ENCODE measurements at places on chromosomes 5 and 9.

- no peak for DNase-seq
Observed at GRCh38 chr5:102863058-102863457, 108.0 kb downstream of the PAM start.

DNA sequence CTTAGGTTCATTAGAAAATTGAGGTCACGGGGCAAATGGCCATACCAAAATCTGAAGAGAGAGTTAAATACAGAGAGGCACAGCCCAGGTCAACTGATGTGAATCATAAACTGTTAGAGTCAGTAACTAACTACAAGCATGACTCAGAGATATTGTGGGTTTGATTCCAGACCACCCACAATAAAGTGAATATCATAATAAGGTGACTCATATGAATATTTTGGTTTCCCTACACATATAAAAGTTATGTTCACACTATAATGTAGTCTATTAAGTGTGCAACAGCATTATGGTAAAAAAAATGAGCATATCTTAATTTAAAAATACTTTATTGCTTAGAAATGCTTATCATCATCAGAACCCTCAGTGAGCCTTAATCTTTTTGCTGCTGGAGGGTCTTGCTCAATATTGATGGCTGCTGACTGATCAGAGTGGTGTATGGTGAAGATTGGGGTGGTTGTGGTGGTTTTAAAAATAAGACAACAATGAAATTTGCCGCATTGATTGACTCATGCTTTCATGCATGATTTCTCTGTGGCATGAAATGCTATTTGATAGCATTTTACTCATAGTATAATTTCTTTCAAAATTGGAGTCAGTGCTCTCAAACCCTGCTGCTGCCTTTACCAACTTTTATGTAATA, 53.1 kb upstream of the EDIL3 start:
- no peak for DNase-seq

DNA sequence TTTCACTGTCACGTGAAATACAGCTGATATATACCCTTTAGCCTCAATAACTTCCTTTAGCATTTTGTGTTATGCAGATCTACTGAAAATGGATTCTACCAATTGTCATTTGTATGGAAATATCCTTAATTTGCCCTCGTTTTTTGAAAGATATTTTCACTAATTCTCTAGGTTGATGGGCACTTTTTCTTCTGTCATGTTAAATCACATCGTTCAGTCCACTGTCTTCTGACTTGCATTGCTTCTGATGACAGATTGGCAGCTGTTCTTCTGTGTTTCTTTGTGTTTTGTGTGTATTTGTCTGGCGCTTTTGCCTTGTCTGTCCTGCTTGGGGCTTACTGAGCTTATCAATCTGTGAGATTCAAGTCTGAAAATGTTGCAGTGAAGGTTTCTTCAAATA, 9.7 kb upstream of the CLPTM1L start:
- no peak for DNase-seq

GRCh38 chr9:101977614-101978210, 239.3 kb upstream of the GRIN3A start:
- no peak for DNase-seq

- no peak for DNase-seq
Observed at GRCh38 chr9:117526674-117527073, 111.8 kb upstream of the ASTN2 start.

DNA sequence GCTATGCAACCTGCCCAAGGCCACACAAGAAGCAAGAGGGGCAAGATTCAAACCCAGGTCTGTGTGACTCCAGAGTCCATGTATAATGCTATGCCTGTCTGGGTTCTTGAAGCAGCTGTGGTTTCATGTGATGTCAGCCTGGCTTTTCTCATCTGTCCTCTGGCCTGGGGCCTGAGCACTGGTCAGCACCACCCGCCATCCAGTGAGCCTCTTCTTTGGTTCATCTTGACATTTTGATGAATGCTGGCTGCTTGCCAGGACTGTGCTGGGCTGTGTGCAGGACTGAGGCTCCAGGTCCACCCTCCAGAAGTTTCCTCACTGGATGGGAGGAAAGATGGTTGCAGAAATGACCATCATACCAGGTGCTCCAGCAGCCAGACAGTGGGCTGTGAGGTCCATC, 61.5 kb downstream of the TSTD2 start:
- no peak for DNase-seq

DNA sequence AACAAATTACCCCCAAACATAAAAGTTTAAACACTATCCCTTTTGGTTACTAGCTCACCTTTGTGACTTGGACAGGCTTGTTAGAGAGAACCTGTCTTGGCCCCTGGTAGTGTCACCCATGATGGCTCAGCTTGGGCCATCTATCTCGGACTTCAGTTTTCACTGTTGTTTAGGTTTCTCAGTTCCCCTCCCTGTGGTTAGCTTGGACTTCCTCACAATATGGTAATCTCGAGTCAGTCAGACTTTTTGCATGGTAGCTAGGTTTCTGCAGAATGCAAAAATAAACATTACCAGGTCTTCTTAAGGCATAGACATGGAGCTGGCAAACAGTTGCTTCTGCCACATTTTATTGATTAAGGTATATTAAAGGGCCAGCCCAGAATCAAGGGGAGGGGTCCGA, 324.3 kb upstream of the RORB start:
- DNase-seq = no peak

DNA sequence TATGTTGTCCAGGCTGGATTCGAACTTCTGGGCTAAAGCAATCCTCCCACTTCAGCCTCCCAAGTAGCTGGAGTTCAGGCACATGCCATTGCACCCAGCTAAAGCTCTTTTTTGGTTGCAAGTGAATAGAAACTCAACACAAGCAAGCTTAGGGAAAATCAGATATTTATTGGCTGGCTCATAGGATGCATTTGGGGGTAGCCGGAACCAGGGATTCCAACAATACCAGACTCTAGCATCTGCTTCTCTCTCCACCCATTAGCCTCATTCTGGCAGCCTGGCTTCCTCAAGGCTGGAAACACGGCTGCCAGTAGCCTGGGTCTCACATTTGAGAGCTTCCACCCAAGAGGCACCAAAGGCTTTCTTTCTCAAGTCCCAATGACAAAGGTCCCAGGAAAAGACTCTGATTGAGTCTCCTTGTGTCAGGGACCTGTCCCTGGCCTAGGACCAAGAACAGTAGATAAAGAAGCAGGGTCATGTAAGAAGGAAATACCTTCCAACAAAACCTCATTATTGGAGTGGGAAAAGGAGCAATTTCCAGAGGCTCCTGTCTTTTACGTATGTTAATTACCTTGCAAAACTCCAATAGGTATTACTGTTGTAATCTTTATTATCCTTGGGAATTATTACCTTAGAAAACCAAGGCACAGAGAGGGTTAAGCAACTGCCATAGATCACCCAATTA, 23.0 kb upstream of the B4GALT1 start:
- no peak for DNase-seq

GRCh38 chr9:87527211-87527916, 29.7 kb downstream of the DAPK1 start:
- no peak for DNase-seq

DNA sequence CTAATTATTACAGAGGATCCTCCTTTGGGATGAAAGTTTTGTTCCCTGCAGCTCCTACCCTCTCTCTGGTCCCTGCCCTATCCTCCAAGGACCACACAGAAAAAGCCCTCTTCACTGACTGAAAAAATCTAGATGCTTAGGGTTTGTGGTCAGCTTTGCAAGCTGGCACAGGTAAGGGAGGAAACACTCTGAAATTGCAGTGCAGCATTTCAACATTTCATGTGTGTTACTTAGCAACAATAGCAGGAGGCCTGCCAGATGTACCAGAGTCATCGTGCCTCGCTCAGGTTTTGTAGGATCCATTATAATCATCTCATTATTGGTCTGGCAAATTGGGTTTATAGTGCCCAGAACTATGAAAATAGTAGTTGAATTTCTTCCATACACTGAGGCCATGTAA, 109.5 kb downstream of the PALM2AKAP2 start:
- DNase-seq = no peak

GRCh38 chr5:172775326-172776234, 4.6 kb upstream of the DUSP1 start:
- DNase-seq = no peak

- no peak for DNase-seq
Observed at GRCh38 chr5:53080271-53080670, 29.3 kb downstream of the MOCS2 start.

DNA sequence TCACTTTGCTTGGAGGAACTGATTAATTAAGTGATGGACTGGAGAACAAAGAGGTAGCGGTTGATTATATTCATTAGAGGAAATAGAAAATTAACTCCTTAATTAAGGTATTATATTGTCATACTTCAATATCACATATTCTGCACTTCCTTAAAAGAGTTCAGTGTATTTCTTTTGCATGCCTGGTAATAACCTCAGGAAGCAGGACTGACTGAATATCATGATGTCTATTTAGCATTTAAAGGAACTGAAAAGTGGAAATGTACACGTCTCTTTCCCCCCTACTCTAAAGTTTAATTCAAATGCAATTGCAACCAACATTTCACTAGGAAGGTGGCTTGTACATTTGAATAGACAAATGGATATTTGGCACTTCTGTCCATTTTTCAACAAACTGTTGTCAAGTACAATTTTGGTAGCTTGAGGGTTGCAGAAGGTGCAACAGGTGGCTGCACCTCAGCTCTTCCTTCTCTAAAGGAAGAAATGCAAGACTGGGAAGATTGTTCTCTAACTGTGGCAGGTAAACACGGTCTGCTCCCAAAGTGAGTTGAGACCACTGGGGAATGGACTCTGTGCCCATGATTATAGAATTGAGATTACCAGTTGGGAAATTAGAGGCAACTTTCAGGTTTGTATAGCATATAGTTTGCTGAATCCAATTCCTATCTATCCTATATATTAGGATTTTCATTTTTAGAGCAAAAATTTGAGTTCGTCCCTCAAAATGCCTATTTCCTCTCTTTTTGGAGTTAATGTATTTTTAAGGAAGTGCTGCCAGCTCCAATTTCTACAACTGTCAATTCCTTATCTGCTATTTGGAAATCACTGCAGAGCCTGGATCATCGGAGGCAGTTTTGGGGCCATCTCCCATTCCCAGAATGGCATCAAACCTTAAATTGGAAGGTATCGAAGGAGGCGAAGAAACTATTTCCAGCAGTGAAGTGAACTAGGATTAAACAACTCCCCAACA, 98.9 kb upstream of the TAF11L2 start:
- no peak for DNase-seq

- no peak for DNase-seq
Observed at GRCh38 chr5:97422678-97423077, 239.6 kb upstream of the RIOK2 start.

DNA sequence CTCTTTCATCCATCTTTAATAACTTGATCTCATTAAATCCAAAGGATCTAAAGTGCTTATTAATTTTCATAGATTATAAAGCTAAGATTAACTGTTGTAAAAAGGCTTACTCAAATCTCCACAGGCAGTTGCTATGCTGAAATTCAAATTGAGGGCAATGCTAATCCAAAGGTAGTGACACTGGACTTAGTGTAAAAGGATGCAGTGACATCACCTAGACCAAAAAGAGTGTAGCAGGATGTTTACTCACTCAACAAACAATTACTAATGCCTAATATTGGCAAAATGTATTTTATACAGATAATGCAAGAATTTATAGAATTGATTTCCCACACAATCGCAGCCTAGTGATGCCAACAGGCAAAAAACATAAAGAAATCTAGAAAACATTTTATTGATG, 756.2 kb downstream of the CDH9 start:
- DNase-seq = no peak

DNA sequence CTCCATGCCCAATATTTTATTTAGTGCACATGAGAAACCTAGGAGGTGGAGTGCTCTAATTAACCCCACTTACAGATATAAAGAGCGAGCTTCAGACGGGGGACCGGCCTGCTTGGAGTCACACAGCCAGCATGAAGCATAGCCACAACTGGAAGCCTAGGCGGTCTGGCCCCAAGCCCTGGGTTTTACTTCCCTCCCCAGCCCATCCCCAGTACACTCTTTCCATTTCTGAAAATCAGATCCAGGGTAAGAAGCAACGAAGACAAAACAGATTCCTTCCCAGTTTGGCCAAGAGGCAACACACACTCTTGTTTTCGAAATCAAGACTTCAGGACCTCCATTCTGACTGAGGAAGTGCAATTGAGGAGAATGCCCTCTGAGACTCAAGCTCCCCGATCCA, 27.1 kb downstream of the KCNMB1 start:
- no peak for DNase-seq

DNA sequence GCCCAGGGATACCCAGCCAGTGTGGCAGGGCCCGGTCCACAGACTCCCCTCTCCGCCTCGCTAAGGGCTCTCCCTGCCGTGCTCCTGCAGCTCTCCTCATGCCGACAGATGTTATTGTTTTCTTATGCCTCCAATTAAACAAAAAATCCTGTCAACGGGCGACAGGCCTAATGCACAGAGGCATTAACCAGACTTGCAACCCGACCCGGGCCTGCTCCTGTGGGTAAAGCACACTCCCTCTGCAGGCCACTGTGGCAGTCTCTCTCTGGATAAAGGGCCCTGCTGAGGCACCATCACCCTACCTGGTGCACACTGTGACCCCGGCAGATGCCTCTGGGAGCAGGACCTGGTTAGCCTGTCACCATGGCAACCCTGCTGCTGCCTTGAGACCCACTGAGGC, 27.5 kb upstream of the HAND1 start:
- DNase-seq = no peak

- no peak for DNase-seq
Observed at GRCh38 chr5:421287-421880, 21.6 kb upstream of the EXOC3 start.

DNA sequence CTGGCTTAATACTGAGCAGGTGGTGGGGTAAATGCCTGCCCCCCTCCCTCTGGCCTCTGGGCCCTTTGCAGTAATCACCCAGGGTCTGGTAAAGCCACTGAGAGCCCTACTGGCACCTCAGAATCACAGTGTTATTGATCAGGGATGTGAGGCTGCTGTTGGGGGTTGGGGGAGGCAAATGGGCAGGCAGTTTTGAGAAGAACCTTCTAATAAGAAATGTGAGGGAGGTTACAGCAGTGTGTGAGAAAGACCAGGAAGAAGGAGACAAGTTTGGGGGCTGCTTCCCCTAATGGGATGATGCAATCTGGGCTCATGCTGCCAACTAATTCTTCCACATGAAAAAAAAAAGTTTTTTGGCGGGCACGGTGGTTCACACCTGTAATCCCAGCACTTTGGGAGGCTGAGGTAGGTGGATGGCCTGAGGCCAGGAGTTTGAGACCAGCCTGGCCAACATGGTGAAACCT, 3.1 kb upstream of the B4GALT7 start:
- no peak for DNase-seq

- peak; percentile 96 for DNase-seq
Observed at GRCh38 chr9:130847306-130848217, 12.5 kb downstream of the ABL1 start.

GRCh38 chr9:21974343-21974721, 19.9 kb downstream of the CDKN2A start:
- no peak for DNase-seq

DNA sequence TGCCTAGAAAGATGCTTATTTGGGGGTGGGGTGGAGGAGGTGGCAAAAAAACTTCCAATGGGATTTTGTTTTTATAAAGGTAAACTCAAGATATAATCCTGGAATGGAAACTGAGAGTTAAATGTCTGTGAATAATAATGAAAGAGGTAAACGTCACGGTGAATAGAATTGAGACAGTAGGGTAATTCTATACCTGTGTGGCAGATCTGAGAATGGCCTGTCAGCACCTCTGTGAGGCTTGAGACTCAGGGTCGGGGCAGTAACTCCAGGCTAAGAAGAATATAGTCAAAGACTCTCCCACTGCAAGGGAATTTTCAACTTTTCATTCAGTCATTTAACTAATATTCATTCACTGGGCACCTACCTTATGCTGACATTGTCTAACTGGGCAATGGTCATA, 581.2 kb upstream of the ZNF608 start:
- no peak for DNase-seq

- DNase-seq = no peak
Observed at GRCh38 chr9:18143073-18143745, 330.7 kb upstream of the ADAMTSL1 start.

GRCh38 chr9:97774673-97775072, 77.5 kb upstream of the XPA start:
- DNase-seq = no peak

Measured in HFF-Myc (cell line).